Right cardiac atrium (tissue), 5 donors: ENCODE measurements at places on chromosomes 11 and 22. TPM values are rescaled to one million over a fixed set of nuclear protein-coding genes. Genes with fewer than 3 reads are reported as not detected.
A peak's percentile ranks its signal among the peaks of the same experiment; 100 is the strongest.

- no peak for DNase-seq
These were observed 9.6 kb upstream of the SC5D start for GRCh38 chr11:121282886-121283502.

DNA sequence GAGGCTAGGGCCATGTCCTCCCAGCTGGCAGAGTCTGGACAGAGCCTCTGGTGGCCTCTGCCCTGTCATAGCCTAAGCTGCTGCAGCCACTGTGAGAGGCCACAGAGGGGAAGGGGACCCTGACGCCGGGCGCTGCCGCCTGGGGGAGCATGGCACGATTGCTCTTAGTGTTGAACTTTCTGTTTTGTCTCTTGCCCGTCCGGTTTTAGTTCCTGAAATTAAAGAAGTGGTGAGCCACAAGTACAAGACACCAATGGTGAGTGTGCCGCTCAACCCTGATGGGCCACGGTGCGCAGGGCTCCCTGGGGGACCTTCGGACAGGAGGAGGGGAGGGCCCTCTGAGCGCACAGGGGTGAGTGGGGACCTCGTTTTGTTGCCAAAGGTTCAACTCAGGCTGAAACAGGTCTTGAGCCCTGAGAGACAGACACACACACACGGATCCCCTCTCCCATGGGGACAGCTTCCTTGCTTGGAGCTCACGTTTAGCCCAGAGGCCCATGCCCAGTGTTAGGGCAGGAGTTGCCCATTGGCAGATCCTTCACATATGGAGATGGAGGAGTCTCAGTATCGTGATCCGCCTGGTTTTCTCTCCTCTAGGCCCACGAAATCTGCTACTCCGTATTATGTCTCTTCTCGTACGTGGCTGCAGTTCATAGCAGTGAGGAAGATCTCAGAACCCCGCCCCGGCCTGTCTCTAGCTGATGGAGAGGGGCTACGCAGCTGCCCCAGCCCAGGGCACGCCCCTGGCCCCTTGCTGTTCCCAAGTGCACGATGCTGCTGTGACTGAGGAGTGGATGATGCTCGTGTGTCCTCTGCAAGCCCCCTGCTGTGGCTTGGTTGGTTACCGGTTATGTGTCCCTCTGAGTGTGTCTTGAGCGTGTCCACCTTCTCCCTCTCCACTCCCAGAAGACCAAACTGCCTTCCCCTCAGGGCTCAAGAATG, 23.8 kb downstream of the MYBPC3 start:
- peak; percentile 55 for DNase-seq

DNA sequence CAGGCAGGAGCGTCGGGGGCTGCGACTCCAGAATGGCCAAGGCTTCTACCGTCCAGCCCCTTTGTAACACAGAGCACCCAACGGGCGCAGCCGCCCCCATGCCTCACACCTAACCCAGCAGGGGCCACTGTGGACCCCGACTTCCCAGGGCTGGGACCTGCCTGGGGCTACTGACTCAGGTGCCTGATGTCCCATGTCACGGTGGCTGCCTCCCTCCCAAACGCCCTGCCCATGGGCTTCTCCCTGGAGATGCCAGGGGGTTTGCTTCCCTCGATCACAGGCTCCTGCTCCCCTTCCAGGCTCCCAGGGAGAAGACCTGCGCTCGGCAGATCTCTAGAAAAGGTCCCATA, 84.0 kb downstream of the MYEOV start:
- DNase-seq, result no peak

DNA sequence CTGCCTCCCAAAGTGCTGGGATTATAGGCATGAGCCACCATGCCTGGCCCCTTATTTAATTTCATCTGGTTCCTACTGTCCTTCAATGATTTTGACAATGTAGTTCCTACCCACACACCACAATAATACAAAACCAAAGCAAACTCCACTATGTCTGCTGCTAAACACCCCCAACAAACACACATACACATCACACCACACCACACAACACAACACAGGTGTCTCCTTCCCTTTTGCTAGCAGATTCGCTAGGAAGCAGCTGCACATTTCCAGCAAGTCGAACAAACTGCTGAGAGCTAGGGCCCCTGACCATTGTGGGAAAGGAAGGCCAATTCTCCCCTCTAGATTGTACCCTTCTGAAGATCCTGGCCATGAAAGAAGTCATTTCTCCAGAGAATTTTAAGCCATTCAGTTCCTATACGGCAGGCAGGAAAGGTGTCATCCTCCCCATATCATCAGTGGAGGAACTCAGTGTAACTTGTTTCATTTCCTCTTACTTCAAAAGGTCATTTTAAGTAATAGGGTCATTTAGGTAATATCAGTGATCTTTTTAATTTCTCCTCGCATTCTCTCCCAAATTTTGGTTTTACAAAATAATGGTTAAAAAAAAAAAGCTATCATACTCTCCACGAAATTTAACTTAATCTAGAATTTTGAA, 18.5 kb downstream of the NUMA1 start:
- DNase-seq, result no peak

- no peak for DNase-seq
These were observed 58.6 kb upstream of the TTC12 start for GRCh38 chr11:113255741-113256140.

Gene ROBO4
- total RNA-seq, result 17.4 TPM

Gene GAL3ST3
- 12.9 TPM for total RNA-seq

Gene GLYATL1
- total RNA-seq, result not detected

Gene C11orf52
- total RNA-seq, result 2.7 TPM

Gene B3GAT1
- not detected for total RNA-seq

DNA sequence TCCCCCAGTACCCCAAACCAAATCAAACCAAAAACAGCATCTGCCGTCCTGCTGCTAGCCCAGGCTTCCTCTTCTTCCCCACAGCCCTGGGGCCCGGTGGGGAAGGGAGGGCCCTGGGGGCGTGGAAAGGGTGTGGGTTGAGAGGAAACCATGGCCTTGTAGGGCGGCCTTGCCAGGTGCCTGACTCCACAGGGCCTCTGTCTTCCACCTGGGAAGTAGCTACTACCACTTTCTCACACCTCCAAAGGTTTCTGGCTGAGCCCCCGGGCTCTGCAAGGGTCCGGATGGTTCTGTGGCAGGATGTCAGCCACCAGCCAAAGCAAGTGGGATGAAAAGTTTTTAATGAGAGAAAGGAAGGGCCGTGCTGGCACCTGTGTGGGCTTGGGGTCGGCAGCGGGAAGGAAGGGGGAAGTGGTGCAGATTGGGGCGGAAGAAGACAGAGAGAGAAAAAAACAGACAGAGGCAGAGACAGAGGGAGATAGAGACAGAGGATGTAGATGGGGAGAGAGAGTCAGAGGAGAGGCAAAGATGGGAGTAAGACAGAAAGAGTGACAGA, 10.5 kb downstream of the TPST2 start:
- DNase-seq, result peak; percentile 65

DNA sequence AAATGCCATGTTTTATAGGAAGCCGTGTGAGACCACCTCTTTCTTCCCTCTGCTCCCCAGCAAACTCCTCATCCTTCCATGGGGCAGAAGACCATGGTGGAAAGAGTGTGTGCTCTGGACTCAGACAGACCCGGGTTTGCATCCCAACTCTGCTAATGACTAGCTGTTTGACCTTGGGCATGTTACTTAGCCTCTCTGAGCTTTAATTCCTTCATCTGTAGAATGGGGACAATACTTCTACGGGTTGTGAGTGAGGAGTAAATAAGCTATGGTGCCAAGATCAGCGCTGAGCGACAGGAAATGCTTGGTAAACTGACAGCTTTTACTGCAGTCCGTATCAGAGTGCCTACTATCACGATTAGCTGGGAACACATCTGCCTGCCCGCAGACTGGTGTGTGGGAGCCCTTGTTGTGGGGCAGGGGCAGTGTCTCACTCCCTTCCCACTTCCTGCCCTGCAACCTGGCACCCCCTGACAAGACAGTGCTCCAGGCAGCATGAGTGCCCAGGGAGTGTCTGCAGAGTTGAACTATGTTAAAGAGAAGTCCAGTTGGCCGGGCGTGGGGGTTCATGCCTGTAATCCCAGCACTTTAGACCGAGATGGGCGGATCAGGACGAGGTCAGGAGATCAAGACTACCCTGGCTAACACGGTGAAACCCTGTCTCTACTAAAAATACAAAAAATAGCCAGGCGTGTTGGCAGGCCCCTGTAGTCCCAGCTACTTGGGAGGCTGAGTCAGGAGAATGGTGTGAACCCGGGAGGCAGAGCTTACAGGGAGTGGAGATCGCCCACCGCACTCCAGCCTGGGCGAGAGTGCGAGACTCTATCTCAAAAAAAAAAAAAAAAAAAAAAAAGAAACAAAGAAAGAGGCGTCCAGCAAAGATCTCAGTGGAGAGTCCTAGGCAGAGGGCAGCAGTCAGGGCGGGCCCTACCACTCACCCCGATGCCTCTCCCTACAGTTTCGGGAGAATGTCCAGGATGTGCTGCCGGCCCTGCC, 2.2 kb downstream of the SEC14L2 start:
- DNase-seq, result no peak

Gene SYT7
- total RNA-seq, result 40.3 TPM

- no peak for DNase-seq
These were observed 5.4 kb upstream of the CRTAM start for GRCh38 chr11:122832721-122833470.

DNA sequence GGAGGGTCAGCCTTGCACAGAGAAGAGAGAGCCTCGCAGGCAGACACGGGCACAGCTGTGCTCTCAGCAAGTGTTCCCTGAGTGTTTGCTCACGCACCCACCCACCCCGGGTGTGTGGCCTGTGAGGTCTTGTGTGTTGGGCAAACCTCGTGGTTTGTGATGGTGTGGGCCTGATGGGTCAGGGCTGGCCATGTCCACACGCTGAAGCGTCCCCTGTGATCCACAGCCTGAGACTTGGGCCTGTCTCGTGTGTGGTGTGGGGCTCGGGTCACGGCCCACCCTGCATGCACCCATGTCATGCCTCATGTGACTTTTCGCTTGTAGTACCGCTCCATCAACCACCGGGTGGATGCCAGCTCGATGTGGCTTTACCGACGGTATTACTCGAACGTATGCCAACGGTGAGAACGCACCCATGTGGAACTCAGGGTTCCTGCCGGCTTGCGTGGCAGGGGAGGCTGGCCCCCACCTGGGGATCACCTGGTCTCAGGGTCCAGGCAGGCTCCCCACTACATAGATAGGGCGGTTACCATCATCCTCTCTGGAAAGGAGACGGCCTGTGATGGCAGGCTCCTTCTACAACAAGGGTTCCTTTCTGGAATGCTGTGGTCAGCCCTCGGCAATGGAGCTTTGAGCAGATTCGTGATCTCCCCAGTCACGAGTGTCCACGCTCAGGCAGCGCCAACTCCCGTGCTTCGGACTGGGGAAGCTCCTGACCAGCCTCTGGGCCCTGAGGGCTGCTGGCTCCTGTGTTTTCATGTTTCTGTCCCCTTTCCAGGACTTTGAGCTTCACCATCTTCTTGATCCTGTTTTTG, 5.9 kb downstream of the TPCN2 start:
- no peak for DNase-seq

DNA sequence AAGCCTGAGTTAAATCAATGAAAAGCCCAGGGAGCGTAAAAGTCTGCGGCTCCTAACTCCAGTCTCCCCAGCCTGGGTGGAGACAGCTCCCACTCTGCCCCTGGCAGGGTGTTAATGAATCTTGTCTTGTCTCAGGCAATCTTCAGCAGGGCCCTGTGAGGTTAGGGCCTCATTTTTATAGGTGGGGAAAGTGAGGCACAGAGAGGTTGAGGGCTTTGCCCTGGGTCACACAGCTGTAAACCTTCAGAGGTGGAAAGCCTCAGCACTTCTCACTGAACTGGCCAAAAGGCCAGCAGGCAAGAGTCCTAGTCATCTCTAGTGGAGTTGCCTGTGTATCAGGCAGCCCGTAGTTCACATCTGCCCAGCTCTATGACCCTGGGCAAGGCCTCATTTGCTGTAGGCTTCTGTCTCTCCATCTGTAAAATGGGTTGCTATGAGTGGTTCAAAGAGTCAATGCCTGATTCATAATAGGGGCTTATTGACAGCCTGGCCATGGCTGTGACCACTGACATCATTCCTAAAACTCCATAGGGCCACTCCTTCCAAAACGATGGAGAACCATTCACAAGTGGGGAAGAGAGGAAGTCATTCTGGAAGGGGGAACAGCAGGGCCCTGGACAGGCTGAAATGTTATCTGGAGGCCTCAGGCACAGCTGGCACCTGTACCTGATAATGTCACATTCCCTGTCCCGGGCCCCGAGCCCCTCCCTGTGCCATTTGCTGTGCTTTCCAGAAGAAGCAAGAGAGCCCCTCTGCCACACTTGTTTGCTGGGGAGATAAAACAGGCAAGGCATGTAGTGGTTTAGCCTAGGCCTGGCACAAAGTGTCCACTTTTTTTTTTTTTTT, 6.0 kb downstream of the CBX7 start:
- no peak for DNase-seq
